ENCODE measurements at places on chromosomes 12 and 14.

DNA sequence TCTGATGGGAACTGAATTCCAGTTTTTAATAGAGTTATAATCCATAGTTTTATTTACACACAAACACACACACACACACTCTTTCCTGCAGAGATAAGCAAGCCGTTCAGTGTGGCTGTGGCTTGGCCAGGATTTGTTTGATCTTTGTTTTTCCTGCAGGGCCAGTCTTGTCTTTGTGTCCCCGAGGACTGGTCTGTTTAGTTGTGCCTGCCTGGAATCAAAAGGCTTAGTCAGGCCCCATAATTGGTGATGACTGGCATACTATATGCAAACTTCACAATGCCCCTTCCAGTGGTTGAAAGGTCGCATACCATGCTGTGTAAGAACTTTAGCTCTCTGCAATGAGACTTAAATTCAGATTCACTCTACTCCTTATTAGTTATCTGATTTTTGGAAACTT lies 26.0 kb downstream of the WBP11 start:
- no peak for DNase-seq

- DNase-seq = no peak
These were observed 8.1 kb upstream of the TMED10 start for GRCh38 chr14:75184492-75184891.

DNA sequence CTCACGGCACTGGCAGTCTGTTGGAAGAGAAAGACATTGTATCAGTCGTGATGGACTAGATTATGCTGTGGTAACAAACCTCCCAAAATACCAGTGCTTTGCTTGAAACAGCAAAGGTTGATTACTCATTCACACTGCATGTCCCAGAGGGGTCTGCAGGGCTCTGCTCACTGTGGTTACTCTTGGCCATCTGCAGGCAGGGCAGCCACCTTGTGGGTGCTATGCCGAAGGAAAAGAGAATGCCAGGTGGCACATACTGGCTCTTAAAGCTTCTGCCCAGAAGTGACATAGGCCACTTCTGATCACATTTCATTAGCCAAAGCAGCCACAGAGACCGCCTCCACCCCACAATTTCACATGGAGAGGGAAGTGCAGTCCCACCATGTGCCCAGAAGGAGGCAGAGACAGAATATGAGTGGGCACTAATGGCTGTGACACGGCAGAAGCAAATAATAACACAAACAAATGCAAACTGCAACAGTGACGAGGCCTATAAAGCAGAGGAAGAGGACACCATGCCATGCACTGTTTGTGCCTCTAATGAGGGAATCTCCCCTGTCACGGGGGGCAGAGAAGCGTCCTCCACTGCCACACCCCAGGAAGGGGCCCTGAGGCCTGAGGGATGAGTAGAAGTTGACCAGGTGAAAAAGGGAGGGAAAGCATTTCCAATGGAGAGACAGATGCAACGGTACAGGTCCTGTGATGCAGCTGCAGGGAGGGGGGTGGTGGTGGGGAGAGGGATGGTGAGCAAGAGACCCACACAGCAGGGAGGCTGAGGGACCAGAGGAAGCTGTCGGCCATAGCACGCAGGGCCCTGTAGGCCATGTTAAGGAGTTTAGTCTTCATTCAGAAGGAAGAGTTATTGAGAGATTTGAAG lies 51.7 kb upstream of the KICS2 start:
- DNase-seq = no peak

DNA sequence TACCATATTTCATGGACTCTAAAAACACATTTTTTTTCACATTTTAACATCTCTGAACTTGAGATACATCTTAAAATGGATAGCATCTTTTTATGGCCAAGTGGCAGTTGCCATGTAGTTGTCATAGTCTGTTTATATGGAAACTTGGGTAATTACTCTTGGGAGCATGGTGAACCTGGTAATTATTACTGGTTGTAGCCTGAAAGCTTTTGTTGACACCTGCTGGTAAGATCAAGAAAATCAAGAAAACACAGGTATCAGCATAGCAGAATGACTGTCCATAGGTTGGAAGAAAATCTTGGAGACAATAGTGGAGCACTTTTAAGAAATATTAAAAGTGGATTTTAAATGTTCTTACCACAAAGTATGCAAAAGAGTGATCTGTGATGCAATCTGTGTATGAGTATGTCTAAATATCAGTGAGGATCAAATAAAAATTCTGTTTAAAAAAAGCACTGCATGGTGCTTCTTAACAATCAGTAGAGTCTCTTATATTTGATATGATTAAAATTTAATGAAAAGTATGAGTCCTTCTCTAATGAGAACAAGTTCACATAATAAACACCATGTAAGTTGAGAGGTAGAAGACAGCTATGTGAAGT lies 44.2 kb downstream of the TTC8 start:
- no peak for DNase-seq

- no peak for DNase-seq
These were observed 56.7 kb downstream of the TTC7B start for GRCh38 chr14:90759370-90760077.

- DNase-seq = no peak
These were observed 222.5 kb upstream of the GRIP1 start for GRCh38 chr12:66901138-66901932.

- no peak for DNase-seq
These were observed 286.6 kb upstream of the KITLG start for GRCh38 chr12:88866881-88867280.

- DNase-seq = no peak
These were observed 112.5 kb upstream of the MED13L start for GRCh38 chr12:116389990-116390389.

GRCh38 chr12:1806301-1807086 lies 13.9 kb upstream of the LRTM2 start:
- no peak for DNase-seq

DNA sequence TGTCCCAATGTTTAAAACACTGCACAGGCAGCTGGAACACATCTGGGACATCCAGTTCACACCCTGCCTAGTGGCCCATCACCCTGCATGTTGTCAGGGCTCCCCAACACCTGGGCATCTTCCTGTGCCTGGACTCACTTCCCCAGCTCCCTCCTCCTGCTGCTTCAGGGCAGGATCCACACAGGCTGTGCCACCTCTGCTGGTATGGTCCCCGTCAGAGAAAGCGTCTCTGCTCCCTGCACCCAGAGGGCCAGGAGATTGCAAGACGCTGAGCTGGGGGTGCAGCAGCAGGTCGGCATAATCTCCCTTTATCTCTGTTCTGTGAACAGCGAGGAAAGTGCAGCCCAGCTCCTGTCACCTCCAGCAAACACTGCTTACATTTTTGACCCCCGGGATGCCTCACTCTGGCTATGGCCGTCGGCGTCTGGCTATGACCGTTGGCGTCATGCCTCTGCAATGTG lies 124.3 kb downstream of the ADGRD1 start:
- DNase-seq = no peak

DNA sequence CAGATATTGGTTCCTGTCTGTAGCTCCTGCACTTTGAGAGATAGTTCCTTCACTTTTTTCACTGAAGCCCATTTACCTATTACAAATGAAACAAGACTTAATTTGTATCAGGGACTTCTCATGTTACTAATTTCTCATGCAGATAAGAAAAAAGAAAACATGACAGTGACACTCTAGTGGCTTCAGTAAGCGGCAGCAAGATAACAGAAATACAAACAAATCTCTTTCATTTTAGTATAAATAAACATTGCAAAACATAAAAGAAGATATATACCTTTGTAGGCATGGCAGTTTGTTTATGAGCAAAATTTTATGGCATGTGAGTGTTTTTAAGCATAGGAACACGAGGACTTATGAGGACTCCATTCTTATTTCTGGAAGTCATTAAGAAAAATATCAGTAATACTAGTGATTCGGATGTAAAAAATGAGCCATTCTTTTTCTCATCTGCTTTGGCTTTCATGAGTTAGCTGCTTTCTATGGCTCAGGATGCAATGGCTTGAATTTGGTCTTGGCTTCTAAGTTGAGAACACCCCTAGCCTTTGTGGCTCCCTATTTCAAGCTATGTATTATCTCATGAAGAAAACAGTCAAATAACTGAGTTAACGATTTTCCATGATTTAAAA lies 310.1 kb upstream of the RGS6 start:
- DNase-seq = no peak

DNA sequence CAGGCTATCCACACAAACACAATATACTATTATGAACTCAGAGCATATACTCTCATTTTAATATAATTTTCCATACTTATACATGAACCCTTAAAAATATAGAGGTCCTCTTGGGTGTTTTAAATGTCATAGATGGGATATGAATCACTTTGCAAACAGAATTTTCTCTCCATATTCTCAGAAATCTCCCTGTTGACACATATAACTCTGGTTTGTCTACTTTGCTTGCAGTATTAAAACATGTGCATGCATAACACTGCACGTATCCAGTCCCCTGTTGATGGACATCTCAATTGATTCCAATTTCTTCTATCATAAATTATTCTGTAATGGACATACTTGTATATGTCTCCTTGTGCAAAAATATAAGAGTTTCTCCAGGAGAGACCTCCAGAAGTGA lies 417.5 kb upstream of the TBX3 start:
- DNase-seq = no peak

DNA sequence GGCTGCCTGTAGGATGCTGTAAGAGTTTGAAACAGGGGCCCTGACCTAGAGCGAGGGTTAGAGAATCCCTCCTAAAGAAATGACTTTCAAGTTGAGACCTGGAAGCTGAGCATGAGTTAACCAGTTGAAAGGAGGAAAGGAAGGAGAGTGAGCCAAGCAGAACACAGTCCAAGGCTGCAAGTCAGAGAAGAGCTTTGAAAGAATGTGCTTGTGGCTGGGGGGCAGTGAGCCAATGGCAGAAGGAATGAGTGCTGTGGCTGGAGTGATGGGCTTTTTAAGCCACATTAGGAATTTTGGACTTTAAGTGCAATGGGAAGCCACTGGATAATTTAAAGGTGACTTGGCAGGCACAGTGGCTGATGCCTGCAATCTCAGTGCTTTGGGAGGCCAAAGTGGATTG lies 18.1 kb downstream of the CDKN1B start:
- no peak for DNase-seq

GRCh38 chr12:27822076-27822712 lies 42.2 kb upstream of the MANSC4 start:
- peak; percentile 61 for DNase-seq

- DNase-seq = no peak
These were observed 120.3 kb upstream of the PLEKHG7 start for GRCh38 chr12:92582475-92582874.

GRCh38 chr12:19856389-19856788 lies 417.1 kb downstream of the AEBP2 start:
- no peak for DNase-seq

DNA sequence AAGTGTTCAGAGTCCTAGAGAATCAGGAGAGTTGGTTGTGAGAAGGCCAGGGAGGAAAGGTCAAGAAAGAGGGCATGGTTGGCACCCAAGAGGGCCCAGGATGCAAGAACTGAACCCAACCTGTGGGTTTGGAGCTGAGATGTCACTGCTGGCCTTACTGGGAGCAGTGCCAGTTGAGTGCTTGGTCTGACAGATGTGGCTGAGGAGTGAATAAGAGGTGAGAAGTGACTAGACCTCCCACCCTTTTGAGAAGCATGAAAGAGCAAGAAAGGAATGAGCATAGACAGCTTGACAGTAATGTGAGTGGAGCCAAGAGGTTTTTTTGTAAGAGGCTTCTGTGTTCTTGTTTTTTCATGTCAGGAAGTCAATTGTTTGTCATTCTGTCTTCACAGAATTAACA lies 95.3 kb downstream of the FGD4 start:
- DNase-seq = no peak
